ENCODE measurements at places on chromosomes 16 and 17.
A peak's percentile ranks its signal among the peaks of the same experiment; 100 is the strongest.

DNA sequence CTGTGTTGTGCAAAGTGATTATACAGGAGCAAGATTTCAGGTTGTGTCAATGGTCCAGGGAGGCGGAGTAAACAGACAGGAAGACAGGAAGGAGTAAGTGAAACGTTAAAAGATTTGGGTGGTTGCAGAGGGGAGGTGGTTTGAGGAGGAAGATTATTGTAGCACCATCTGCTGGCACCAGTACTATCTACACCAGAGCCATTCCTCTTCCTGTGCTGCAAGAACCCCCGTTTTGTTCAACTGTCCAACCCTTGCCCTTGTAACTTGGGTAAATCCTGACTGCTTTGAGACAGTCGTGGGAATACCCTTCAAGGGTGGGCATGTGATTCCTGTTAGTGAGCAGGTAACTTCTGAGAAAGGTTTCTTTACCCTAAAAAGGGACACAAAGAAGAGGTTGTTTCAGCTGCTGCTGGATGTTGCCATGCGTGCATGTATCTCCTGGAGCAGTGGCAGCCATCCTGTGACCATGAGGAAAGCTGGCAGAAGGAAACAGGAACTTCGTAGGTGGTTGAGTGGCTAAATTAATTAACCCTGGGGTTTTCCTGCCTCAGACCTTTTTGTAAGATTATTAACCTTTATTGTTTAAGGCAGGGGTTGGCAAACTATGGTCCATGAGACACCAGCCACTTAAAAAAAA is 124.1 kb downstream of the PRKCA start:
- no peak for DNase-seq

DNA sequence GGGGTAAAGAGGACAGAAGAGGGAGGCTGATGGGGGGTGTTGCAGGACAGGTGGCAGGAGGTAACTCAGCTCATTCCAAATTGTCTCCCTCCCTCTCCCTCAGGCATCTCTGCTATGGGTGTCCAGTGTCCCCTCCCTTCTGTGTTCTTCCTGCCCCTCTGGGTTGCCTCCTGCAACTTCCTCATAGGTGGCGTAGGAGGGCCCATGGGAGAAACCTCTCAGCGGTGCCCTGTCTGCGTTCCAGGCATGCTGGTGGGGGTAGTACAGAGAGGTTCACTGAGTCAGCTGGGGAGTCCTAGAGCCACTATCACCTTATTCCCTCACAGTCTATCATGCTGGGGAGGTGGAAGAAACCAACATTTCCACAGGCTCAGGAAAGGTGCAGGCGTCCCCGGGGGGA is 14.7 kb upstream of the ODF4 start:
- DNase-seq = no peak

- no peak for DNase-seq
Observed at GRCh38 chr17:66447159-66447558, 144.7 kb downstream of the PRKCA start.

DNA sequence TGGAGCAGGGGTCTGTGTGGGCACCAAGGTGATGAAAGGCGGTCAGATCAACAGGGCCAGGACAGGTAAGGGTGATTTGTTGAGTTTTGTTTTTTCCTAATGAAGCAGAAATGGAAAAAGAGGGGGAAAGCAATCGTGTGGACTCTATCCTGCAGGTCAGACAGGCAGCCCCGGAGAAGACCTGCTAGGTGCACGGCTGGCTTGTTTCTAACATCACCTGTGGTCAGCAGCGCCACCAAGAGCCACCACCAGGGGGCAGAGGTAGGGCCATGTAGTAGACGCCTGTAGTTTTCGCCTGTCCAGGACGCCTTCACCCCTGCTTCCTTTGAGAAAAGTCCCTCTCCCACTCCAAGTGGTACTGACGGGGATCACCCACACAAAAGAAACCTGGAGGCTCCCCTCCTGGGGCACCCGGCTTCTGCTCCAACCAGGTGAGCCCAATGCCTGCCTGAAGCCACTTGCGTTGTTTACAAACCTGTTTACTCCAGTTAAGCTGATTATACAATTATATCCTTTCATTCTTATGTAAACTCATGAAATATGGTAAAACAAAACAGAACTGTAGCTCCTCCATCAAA is 54.2 kb upstream of the SEC14L1 start:
- DNase-seq = peak; percentile 61

GRCh38 chr17:53135969-53136368 is 686.8 kb upstream of the KIF2B start:
- no peak for DNase-seq

GRCh38 chr17:20967776-20968175 is 75.0 kb downstream of the USP22 start:
- DNase-seq = no peak

GRCh38 chr16:78460428-78460827 is 361.0 kb downstream of the WWOX start:
- DNase-seq = no peak

DNA sequence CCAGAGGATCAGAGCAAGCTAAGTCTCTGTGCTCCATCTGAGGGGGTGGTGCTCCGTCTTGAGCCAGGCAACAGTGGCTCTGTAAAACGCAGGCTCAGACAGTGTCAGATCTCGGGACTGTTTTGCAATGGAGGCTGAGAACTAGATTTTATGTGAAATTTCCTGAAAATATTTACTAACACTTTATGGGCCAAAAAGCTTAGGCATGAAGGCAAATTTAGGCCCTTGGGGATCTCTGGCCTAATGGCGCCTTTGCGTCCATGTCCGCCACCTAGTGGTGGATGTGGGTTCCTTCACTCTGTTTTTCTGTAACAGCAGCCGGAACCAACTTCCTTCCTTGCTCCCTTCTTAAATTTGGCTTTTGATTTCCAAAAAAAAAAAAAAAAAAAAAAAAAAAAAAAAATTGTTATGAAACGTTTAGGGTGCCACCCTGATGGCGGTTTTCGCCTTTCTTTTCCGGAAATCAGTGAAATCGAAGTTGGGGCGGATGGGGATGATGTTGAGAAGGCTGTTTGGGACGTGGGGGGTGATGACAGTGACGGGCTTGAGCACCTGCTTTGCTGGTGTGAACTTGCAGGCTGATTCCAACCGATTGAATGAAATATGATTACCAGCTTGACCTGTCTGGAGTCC is 14.0 kb upstream of the ELAC2 start:
- DNase-seq = no peak

- no peak for DNase-seq
Observed at GRCh38 chr17:31537565-31538011, 146.1 kb downstream of the RAB11FIP4 start.

- DNase-seq = no peak
Observed at GRCh38 chr17:17044846-17045561, 2.7 kb downstream of the MPRIP start.

- no peak for DNase-seq
Observed at GRCh38 chr17:1312261-1312870, 32.9 kb downstream of the TRARG1 start.

DNA sequence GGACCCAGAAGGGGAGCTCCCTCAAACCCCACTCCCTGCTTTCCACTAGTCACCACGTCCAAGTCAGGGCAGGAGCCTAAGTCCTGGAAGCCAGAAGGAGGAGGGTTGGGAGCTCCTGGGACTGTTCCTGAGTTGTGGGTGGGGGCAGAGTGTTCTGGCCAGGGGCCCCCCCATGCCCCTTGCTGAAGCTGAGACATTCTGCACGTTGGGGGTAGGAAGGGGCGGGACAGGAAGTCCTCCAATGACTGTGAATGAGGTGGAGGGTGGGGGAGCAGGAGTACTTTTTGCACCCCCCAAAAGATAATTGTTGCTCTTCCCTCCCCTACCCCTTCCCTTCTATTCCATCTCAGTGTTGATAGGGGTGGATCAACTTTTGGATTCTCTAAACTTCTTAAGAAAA is 21.4 kb upstream of the C17orf113 start:
- DNase-seq = no peak

GRCh38 chr17:38898812-38899348 is 26.5 kb upstream of the LASP1NB start:
- peak; percentile 92 for DNase-seq

- DNase-seq = no peak
Observed at GRCh38 chr16:29864205-29864604, 1.2 kb upstream of the CDIPT start.

DNA sequence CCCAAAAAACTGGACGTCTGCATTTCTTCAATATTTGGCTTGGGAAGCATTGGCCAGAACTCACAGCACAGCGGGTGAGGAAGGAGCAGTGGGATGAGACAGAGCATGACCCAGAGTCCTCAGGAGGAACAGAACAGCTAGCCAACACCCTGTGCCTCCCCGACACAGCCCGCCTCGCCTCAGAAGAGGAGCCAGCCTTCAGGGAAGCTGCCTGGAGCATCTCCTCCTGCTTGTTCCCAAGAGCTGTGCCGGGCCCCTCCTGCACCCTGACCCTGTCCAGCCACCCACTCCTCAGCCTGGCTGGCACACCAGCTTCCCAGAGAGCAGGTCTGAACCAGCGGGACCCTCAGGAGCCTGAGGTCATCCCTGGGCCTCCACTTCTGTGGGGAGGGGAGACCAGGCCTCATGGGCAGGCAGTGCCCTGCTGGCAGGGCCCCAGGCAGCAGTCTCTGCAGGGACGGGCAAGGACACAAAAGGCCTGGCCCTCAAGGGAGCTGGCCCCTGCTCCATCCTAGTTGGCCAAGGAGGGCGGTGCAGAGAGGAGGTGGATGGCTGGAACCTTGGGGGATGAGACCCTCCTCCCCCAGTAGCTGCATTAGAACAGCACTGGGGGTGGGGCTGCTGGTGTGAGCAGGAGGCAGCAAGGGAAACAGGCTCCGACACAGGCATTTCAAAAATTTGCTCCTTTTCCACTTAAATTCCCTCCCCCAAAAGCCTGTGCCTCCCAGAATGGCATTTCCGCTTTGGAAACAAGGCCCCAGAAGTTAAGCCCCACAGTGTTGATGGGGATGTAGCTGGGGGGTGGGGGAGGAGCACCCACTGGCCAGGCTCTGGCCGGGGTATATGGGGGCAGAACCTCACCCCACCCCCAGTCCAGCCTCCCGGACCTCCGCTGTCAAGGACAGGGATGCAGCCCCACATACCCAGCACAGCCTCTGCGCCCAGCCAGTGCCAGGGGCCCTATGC is 1.8 kb upstream of the BCAR1 start:
- DNase-seq = no peak

DNA sequence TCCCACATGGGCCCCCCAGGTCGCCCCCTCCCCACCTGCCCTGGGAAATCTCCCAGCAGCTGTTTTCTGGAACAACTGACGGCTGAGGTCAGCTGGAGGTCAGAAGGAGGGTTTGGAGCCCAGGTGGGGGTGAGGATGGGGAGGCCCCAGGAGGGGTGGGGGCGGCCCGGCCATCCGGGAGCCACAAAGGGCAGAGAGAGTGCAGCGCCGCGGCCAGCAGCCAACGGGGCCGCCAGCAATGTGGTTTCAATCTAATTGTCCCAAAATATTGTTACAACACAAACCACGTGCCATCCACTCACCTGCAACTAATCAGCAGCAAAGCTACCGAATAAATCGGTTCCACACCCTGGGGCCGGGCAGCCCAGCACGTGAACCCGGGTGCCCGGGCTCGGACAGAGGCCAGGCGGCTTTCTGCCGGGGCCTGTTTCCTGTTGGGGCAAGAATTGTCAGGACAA is 28.3 kb upstream of the SLC38A10 start:
- no peak for DNase-seq

- no peak for DNase-seq
Observed at GRCh38 chr17:65055280-65055707, 1.2 kb downstream of the GNA13 start.

GRCh38 chr16:66563574-66564334 is 2.5 kb upstream of the CMTM1 start:
- DNase-seq = no peak

- no peak for DNase-seq
Observed at GRCh38 chr17:45997166-45997565, 1.9 kb upstream of the STH start.

DNA sequence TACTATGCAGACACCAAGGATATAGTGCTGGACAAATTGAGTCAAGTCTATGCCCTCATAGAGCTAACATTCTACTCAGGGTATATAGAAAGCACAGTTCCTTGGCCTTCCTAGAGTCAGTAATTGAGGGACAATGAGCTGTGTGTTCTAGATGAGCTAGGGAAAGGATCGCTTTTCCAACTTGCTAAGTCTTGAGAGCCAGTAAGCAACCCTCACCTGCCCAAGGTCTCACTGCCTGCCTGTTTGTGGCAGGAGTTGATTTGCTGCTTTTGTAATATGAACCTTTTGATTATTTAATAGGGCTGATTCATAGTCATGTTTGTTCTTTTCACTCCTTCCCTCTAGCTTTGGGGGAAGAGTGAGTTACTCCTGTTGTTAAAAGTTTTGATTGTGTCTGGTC is 6.5 kb downstream of the DDX42 start:
- DNase-seq = no peak

- peak; percentile 49 for DNase-seq
Observed at GRCh38 chr17:416293-417206, 63.9 kb upstream of the RPH3AL start.

GRCh38 chr16:1706386-1707192 is 594 bp downstream of the MAPK8IP3 start:
- peak; percentile 19 for DNase-seq

DNA sequence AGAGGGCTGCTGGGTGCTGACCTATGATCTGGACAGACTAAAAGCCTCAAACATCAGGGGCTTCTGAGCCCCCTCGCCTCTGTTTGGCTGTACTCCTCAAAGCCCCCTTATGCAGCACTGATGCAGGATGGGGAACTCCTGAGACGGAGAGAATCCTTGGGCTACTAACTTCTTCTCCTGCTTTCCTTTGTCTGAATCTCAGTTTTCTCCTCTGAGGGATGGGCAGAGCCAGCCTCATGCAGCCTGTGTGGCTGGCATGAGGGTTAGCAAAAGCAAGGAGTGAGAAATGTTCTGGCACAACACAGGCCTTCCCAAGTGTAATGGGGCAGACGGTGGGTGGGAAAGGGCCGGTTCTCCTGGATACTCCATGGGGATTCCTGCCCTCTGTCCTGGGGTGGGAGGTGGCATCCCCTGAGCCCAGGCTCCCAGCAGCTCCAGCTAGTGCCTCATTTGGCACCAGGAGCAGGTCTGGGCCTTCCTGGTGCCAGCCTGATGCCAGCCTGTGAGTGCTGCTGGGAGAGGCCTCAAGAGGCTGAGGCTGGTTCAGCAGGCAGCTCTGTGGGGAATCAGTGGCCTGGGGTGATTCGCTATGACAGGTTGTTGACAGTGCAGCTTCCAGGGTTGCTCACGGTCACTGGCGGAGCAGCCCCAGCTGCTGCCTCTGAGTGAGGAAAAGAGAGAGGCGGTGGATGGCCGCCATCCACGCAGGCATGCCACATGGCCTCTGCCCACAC is 4.0 kb upstream of the BRD7 start:
- no peak for DNase-seq
